ENCODE measurements at places on chromosomes 2 and 18.

GRCh38 chr2:223538920-223539440 is 63.2 kb downstream of the SCG2 start:
- DNase-seq, result peak; percentile 45

- DNase-seq, result no peak
Measured at GRCh38 chr2:168494190-168494711, 38.2 kb downstream of the CERS6 start.

DNA sequence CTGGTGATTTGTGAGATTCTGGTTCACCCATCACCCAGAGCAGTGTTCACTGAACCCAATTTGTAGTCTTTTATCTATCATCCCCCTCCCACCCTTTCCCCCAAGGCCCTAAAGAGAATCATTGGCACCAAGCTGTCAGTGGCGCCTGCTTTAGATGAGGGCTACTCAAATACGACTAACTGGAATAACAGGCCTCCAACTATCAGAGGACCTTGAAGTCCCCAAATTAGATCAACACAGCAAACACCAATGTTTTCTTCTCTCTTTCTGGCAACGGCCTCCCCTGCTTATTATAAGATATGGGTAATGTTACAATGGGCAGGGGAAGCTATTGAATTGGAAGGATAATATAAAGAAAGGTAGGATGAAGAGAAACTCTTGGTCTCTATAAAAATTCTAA is 232.3 kb downstream of the SCG2 start:
- no peak for DNase-seq

GRCh38 chr2:239735131-239735828 is 289.9 kb downstream of the NDUFA10 start:
- peak; percentile 67 for DNase-seq

DNA sequence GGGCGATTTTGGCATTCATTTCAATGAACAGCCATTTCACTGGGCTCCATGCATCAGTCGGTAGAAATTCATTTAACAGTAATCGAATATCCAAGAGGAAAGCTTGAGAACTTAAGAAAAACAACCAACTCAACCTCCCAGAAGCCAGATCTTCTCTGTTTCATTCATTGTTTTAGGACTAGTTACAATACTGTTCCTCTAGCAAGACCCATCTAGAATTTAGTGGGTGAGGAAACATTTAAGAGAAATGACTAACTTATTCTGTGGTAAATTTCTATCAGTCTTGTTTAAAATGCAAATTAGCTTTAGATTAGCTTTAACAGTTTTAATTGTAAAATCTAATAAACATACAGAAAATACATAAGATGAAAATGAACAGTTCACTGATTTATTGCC is 81.4 kb upstream of the SMAD7 start:
- DNase-seq, result no peak

GRCh38 chr18:46293742-46294181 is 189.6 kb downstream of the HAUS1 start:
- peak; percentile 44 for DNase-seq

- peak; percentile 26 for DNase-seq
Measured at GRCh38 chr2:173232956-173233744, 121.5 kb upstream of the CDCA7 start.

DNA sequence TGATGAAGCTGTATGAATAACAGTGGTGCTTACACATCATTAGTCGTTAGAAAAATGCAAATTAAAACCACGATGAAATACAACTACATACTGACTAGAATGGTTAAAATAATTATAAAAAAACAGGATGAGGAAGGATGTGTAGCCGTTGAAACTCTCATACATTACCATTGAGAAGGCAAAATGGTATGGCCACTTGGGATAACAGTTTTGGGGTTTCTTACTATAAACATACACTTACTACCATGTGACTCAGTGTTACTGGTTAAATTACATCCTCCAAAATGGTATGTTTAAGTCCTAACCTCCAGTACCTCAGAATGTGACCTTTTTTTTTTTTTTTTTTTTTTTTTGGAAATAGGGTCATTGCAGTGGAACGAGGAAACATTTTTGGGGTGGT is 58.4 kb downstream of the UBE2E3 start:
- no peak for DNase-seq

- peak; percentile 87 for DNase-seq
Measured at GRCh38 chr2:191178806-191179514, 28.2 kb upstream of the STAT4 start.

DNA sequence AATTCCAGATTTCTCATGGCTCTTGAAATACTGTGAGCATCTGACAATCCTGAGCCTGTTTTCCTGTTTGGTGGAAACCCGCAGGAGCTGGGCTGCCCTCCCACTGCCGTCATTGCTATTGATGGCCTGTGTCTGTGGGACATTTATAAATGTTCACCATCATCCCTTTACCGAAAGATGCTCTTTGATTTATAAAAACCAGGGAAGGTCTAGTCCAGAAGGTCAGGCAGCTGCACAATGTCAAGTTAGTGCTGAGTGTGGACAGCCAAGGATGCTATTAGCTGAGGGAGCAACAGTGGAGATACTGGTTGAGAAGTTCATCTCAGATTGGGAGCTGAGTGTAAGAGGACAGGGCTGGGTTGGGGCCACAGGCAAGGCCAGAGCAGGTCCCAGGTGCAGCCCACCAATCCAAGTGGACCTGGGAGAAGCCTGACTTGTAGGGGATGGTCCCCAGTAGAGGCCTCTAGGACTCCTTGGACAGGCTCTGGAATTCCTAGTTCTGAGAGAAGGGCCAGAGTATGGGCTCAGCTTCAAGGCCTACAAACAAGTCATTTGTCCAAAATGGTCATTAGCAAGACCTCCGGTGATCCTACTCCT is 55.1 kb downstream of the COPS8 start:
- no peak for DNase-seq

GRCh38 chr2:30277582-30277981 is 46.2 kb downstream of the LBH start:
- DNase-seq, result no peak

DNA sequence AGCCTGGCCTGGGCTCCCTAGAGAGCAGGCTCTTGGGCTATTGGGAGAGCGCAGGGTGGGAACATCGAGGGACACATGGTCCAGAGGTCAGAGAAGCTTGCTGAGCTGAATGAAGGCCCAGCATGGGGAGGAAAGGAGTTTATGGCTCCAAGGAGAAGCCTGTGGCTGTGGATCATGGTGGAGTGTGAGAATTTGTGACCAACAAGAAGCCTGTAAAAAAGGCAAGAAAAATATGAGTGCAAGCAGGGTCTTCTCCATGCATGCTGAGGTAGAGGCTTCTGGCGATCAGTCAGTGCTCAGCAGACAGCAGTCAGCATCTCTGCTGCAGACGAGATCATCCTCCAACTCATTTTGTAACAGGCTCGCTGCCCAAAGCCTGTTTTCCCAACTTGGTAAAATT is 1.3 kb upstream of the SCYGR3 start:
- DNase-seq, result no peak

- no peak for DNase-seq
Measured at GRCh38 chr18:63758615-63759240, 16.5 kb upstream of the SERPINB7 start.

DNA sequence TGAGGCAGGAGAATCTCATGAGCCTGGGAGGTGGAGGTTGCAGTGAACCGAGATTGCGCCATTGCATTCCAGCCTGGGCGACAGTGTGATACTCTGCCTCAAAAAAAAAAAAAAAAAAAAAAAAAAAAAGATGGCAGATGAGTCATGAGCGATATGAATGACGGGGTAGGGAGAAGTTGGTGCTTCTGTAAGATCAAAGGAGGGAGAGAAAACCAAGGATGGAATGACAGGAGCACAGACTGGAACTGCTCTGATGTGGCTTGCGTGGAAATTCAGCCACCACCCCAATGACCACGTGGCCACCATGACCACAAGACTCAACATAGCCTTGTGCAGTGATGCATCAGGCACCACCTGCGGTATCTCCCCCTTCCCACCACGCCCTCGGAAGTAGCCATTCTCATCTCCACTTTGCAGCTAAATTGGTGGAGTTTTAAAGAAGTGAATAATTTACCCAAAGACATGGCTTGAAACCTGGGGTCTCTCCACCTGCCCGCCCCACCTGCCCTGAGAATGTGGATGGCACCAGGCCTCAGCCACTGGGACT is 96.0 kb downstream of the ACKR3 start:
- DNase-seq, result no peak

Measured in femur (tissue), 1 donor.